ENCODE measurements at places on chromosomes 11 and 22.

DNA sequence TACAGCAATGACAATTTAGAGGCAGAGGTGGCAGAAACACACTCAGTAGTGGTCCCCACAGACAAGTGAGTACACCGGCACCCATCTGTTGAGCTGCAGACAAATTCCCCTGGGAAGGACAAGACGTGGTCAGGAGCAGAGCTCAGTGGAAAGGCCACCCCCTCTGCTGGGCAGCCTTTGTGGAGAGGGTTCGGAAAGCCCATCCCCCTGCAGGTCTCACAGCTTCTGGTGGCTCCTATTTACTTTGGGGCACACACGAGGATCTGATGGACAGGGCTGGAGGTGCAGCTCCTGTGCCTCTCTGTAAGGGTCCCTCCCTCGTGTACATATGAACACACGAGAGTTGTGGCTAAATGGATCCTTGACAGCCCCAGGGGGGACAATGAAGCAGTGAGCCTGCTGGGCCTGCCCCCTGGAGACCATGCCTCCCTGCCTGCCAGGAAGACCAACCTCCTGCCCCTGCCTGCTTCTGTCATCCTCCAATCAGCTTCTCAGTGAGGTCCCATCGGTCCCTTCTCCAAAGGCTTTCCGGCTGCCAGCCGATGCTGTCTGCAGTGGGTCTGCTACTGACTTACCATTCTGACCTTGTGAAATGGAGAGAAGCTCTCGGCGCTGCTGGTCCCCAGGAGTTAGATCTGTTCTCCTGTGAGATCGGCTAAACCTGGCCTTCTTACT is 161.5 kb downstream of the CACNA1I start:
- no peak for DNase-seq

- DNase-seq = no peak
Measured at GRCh38 chr22:50446708-50447575, 27.9 kb downstream of the SBF1 start.

GRCh38 chr22:29032014-29032475 is 29.6 kb downstream of the C22orf31 start:
- no peak for DNase-seq

DNA sequence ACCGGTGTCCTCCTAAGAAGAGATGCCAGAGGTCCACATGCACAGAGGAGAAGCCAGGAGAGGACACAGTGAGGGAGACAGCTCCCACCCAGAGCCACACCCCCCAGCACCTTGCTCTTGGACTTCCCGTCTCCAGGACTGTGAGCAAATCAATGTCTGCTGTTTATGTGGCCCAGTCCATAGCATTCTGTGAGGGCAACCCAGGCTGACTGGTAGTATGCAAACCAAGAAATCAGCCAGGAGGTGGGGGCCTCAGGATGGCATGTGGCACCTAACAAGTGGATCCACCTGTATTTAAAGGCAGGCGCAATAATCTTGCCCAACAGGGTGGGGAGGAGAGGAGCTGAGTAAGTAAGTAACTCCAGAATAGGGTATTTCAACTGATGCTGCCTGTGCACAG is 136.4 kb downstream of the BRD1 start:
- DNase-seq = no peak

- no peak for DNase-seq
Measured at GRCh38 chr22:38296372-38296771, 20.9 kb downstream of the CSNK1E start.

DNA sequence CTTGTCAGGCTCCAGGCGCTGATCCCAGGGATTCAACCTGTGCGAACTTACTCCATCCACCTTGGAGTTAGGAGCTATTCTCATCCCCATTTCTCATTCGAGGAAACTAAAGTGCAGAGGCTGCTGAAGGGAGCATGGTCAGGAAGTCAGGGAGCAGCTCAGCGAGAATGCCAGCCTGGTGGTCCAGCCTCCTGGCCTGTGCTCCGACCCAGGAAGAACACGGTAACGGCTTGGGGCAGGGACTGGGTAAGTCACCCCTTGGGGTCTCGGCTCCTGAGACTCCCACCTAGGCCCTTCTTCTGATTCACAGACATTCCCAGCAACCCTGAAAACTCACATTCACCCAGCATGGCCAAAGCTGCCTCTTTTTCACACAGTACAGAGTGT is 132.8 kb downstream of the CRYBB2 start:
- no peak for DNase-seq

DNA sequence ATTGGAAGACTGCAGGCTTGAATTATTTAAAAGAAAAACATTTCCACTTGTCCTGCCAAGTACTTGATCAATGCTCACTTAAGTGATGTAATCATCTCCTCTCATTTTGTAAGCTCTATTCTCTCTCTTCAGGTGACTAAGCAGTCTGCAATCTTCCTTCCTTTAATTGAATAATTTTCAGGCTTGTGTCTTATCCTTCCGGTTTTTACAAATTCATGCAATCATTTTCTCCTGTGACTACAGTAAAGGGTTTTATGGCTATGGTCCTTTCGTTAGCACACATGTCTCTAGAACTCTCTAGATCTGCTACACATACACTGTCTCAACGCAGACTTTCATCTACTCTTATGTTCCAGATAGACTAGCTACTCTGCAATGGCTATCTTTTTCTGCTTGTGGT is 12.6 kb upstream of the UPB1 start:
- DNase-seq = no peak

GRCh38 chr11:22677153-22677903 is 10.9 kb downstream of the GAS2 start:
- no peak for DNase-seq

GRCh38 chr11:83349296-83349695 is 63.1 kb upstream of the CCDC90B start:
- no peak for DNase-seq

- DNase-seq = no peak
Measured at GRCh38 chr11:64633555-64634159, 42.6 kb downstream of the SLC22A12 start.

DNA sequence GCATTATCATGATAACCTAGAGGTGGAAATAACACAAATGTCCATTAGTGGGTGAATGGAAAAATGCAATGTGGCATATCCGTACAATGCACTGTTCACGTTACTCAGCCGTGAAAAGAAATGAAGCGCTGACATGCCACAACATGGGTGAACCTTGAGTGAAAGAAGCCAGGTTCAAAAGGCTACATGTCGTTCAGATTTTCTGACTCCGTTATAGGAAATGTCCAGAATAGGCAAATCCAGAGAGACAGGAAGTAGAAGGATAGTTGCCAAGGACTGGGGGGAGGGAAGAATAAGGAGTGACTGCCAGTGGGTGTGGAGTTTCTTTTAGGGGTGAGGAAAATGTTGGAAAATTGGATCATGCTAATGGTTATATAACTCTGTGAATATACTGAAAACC is 133.8 kb downstream of the ATXN10 start:
- DNase-seq = no peak

DNA sequence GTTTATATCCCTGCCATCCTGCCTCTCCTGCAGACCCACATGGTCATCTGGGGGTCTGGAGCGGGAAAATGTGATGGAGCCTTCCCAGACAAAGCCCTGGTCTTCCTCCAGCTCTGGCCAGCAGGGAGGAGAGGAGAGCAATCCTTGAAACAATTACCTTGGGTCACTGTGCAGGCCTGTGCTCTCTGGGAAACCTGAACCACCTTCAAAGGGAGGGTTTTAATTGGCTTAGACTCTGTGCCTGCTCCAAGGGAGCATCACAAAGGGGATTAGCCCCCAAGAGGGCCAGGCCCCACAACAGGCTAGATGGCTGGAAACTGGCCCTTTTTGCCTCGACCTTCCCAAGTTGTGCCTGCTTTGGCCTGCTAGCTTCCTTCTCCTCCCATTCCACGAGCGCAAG is 351.9 kb downstream of the TENM4 start:
- no peak for DNase-seq

- DNase-seq = no peak
Measured at GRCh38 chr22:22201930-22202343, 42.6 kb upstream of the VPREB1 start.

DNA sequence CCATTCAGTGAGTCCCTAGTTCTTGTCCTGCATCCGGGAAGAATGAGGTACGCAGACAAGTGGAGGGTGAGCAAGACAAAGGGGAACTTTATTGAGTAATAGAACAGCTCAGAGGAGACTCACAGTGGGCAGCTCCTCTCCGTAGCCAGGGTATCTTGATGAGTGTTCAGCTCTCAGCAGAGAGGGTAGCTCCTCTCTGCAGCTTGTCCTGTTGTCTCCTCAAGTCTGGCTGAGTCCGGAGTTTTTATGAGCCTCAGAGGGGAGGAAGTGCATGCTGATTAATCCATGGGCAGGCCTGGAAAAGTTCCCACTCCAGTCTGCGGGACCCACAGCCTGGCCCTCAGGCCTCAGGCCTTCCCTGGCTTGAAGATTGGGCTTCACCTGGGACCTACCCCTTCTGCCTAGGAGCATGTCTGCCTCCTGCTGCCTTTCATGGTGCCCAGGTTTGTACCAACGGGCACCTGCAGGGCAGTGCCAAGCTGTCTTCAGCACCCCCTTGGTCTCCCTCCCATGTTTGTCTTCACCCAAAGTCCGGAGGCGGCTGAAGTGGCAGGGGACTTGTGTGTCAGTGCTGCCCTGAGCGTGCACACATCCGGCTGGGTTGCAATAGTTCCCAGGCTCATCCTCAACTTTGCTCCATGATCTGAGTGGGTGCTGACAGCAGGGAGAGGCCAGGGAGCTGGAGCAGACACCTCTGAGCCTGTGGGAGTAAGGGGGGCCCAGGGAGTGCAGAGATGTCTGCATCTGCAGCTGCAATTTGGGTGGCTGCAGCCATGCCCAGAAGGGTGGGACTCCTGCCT is 134.2 kb downstream of the LDLRAD3 start:
- DNase-seq = no peak

- DNase-seq = no peak
Measured at GRCh38 chr11:120824242-120824641, 199.7 kb upstream of the TBCEL start.

DNA sequence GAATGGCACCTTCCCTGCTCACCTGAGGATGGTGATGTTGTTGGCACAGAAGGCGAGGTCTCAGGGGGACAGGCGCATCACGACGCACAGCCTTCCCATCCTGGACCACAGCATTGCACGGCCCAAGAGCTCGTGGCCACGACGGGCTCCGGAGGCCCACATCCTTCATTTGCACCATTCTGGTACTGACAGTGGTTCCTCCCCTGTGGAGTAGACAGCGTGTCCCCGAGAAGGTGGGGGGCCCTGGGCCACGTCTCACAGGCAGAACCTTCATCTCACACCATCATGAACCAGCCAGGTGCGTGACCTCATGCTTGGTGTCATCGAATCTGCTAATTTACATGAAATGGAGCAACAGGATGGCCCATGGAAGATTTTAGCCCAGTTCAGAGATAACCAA is 180.0 kb downstream of the CTTN start:
- no peak for DNase-seq

- no peak for DNase-seq
Measured at GRCh38 chr11:3010521-3011275, 18.6 kb upstream of the NAP1L4 start.

- no peak for DNase-seq
Measured at GRCh38 chr11:61439615-61440014, 9.7 kb downstream of the SDHAF2 start.

GRCh38 chr22:44336962-44337677 is 24.4 kb upstream of the SHISAL1 start:
- no peak for DNase-seq

GRCh38 chr11:132052342-132052741 is 681.9 kb downstream of the NTM start:
- DNase-seq = no peak

DNA sequence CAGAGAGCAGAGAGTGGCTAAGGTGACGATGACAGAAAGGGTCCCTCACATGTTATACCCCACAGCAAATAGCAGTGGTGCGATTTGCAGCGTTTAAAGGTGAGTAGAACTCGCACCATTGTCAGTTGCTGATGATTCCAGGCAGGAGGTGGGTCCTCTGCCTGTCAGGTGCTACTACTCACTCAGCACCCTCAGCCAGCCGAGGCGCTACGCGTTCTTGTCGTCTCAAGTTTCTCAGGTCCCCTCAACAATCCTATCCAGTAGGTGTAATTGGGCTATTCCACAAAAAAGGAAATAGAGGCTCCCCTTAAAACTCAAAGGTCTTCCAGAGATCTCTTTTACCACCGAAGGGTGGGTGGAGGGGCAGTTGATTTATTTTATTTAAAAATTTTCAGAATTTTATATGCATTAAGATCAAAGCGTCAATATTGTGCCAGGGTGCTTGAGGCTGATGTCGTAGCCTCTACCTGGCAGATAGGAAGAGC is 18.3 kb downstream of the ELF5 start:
- no peak for DNase-seq

- DNase-seq = no peak
Measured at GRCh38 chr11:103652013-103652412, 384.4 kb upstream of the DDI1 start.

DNA sequence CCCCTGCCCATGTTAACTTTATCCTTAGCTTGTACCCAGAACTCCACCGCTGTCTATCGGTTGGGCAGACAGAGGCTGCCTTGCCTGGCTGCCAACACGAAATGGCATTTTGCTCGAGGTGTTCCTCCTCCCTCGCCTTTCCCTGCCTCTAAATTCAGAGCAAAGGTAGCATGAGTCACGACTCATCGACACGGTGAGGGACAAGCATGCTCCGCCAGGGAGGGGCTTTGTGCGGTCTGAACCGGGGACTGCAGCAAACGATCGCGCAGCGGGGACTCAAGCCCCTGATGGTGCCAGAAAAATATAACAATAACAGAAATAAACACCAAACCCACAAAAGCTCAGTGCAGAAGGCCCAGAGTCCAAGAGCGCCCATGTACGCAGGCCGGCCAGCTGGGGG is 52.3 kb downstream of the RTL6 start:
- DNase-seq = no peak

GRCh38 chr11:65353900-65354264 is 669 bp upstream of the TIGD3 start:
- DNase-seq = no peak

- DNase-seq = no peak
Measured at GRCh38 chr22:42742940-42743339, 22.3 kb upstream of the A4GALT start.

DNA sequence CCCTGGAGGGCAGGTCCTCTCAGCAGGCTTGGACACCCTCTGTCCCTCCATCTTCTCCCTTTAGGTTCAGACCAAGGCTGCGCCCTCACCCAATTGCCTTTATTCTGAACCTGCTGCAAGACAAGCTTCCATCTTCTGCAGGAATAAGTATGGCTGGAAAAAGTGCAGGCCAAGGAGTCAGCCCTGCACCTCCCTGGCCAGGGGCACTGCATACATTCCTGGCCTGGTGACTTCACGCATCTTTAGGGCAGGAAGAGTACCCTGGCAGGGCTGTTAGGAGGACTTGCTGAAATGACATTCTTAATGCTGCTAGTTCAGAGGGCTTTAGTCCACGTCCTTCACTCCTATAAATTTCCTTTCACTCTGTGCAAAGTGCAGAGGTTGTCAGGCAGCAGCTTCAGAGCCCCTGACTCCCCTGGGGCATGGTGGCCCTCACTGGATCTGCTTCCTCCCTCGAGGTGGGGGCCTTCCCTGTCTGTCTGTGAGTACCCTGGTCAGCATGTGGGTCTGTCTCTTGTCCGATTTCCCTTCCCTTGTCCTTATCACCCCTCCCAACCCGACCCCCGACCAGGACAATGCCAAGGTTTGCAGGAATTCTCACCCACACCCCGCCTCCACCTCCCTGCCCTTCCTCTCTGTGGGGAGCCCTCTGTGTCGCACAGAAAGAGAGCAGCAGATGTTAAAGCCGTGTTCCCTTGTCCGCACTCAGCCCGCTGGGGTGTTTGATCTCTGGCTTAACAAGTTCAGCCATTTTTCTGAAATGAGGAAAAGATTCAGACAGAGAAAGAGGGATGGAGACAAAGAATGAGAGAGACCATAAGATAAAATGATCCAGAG is 124.5 kb upstream of the SYT13 start:
- no peak for DNase-seq

GRCh38 chr11:110172468-110173065 is 79.4 kb downstream of the ZC3H12C start:
- DNase-seq = no peak

Data from brain pericyte (primary cell).